Hematopoietic multipotent progenitor cell treated with erythropoietin and hydrocortisone succinate and interleukin-3 and kit ligand, for 15 days (in vitro differentiated cells): ENCODE measurements at places on chromosomes 4 and X.

DNA sequence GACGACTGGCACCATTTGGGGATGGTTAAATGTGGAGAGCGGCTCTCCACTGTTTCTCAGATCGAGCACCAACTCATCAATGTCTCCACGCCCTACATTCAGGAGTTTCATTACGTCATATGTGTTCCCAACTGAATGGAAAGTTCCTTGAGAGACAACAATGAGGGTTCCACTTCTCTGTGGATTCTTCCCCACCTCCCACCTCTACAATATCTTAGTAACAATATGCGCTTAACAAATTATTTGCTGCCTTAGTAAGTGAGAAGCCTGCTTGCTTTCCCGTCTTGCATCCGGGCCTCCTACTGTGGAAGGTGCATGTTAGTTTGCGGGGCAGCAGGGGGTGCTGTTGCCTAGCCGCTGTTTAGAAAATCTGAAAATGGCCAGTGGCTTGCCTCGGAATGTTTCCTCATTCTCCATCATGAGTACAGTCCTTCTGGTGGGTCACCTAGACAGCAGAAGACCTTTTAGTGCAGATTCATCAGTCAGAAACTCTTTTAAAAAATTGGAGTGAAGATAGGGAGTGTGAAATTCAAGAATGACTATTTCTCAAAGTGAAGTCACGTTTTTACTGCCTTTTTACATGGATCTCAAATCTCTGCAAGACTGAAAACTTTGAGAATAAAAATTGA is 55.7 kb downstream of the PHOX2B start:
- peak; percentile 4 for DNase-seq

GRCh38 chr4:52425751-52426326 is 233.3 kb downstream of the USP46 start:
- no peak for DNase-seq

DNA sequence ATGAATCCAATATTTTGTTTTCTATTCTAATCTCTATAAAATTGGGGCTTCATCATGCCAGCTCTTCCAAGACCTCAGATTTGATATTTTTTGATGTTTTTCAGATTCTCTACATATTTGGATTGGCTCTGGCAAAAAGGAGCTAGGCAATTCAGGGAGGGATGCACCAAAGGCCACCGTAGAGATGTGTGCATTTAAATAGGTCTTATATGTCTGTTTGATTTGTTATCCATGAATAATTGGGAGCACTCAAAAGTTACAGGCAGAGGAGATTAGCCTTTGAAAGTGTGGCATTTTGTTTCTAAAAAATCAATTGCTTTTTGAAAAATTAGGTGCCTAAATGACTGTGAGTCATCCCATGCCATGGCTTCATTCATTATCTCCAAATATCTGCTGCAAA is 147.1 kb upstream of the RPS6KA6 start:
- DNase-seq, result no peak

DNA sequence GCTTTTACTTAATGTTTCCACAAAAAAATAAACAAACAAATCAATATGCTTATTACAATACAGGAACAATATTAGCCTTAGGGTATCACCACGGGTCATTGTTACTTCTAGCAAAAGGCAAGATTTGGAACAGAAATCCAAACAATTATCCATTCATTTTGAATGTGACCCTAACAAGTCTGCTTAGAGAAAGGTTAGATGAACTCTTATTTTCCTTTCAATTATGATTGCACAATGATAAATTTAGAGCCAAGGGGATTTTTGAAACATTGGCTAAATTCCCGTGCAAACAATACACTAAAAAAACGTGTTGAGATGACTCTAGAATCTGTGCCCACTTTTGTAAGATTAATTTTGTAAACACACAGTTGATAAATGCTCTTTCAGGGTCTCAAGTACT is 474.7 kb downstream of the PCDH7 start:
- no peak for DNase-seq

- DNase-seq, result no peak
Observed at GRCh38 chr4:583820-584219, 7.7 kb upstream of the TMEM271 start.

DNA sequence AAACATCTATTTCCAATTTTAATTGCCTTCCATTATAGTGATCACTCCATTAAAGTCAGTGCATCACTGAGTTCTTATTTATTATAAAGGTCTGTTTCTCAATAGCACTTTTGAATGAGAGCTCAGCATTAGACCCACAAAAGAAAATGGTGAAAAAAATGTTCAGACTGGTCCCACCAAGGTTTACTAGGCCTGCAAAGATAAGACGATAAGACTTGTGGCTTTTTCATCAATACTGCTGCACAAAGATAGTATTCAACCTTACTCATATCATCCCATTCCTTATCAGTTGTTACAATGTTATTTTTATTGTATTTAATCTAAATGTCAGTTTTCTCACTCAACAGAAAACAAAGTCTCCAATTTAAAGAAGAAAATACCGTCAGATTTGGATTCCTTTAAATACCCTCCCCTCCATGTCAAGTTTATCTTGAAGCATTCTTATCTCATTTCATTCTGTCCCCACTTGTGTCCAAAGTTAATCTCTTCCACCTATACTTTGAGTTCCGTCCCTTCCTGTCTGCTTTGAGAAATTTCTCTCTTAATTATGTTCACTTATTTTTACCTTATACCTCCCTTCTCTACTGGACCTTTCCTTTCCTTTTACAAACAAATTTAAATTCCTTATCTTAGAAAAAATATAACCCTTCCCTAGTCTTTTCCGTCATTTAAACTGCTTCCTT is 140.0 kb downstream of the GASK1B start:
- no peak for DNase-seq

- DNase-seq, result no peak
Observed at GRCh38 chr4:141731481-141731880, 95.1 kb downstream of the IL15 start.

GRCh38 chr4:32142075-32142474 is 1421.9 kb downstream of the PCDH7 start:
- DNase-seq, result no peak

DNA sequence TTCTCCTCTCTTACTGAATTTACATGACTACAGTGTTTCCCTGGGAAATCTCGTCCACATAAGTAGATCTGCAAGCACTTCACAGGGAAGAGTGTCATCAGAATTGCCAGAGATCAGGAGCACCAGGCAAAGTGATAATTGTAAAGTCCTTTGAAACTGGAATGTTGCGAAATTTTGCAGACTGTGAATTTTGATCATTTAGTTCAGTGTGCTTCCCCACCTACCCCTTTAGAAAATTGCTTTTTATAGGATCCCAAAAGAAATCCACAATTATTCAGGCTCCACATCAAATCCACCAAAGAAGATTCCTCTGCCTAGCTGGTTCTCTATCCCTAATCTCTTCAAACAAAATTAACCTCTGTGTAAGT is 10.2 kb downstream of the PTCHD1 start:
- no peak for DNase-seq

GRCh38 chrX:78514852-78515251 is 144.3 kb downstream of the RTL3 start:
- DNase-seq, result no peak

DNA sequence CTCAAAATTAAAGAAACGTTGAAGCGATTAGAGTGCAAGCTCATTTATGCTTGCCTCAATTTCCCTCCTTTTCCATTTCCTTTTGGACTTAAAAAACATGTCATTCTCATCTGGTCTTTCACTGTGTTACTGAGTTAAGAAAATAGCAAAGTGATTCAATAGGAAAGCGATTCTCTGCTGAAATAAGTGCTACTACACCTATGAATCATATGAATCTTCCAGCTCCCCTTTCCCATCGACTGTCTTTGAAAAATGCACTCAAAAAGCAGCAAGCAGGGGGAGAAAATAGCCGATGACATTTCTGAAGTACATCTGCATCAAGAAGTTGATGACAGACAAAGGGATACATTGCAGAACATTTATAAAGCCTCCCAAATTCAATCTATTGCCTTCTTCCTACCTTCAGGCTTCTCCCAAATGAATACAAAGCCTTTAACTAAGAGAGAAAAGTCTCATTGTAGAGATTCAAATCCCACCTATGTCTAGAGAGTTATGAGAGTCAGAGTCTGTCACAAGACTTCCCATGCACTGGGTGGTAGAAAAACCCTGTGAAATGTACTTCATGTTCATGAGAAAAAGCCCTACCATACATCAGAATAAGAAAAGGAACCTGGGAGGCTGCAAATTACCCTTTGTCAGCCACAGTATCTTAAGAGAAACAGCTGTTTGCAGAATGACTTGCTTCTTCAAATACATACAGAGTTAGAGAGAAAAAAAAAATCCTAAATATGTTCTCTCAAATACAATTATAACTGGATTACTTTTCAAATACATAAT is 78.9 kb downstream of the MBNL3 start:
- no peak for DNase-seq
